Osteoblast (primary cell): ENCODE measurements at places on chromosomes 4 and X.

GRCh38 chr4:119666653-119667091, 38.1 kb upstream of the PDE5A start:
- no peak for DNase-seq

DNA sequence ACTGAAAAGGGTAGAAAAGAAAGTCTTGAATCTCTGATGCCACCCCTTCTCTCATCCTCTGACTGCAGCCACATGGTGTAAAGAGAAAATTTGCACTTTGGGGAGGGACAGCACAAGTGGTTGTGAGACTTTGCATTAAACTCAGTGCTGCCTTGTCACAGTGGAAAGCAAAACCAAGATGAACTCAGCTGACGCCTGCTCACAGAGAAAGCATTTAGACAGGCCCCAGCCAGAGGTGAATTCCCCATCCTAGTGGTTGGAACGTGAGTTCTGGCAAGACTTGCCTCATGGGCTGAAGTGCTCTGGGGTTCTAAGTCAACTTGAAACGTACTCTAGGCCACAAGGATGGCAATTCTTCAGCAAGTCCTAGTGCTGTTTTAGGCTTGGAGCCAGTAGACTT, 1101.4 kb downstream of the ADGRL3 start:
- DNase-seq, result no peak

DNA sequence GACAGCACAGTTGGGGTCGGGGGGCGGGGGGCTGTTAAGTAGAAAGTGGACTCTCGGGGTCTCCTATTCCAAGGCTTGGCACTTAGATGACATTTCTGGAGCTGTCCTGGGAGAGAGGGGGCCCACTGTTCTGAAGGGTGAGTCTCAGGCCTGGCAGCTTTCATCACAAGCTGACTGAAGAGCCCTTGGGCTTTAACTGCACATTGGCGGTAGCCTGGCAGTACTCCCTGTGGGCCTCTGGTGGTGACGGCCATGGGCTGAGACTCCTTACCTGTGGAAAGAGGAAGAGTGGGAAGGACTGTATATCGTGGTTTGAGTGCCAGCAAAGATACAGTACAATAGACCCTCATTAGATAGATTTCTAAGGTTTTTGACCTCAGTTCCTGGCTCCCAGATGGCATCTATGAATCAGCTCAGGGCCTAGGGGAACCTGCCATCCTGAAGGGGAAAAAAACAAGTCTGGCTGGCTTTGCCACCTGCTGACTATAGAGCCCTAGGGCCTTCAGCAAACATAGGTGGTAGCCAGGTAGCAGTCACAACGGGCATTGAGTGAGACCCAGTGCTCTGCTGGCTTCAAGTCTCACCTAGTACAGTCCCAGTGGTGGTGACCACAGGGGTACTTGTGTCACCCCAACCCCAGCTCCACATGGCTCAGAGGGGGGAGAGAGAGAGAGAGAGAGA, 87.9 kb downstream of the ANKRD17 start:
- DNase-seq, result no peak

- no peak for DNase-seq
Observed at GRCh38 chr4:107891299-107891698, 40.0 kb upstream of the CYP2U1 start.

GRCh38 chrX:154822029-154822428, 12.4 kb downstream of the SMIM9 start:
- no peak for DNase-seq

DNA sequence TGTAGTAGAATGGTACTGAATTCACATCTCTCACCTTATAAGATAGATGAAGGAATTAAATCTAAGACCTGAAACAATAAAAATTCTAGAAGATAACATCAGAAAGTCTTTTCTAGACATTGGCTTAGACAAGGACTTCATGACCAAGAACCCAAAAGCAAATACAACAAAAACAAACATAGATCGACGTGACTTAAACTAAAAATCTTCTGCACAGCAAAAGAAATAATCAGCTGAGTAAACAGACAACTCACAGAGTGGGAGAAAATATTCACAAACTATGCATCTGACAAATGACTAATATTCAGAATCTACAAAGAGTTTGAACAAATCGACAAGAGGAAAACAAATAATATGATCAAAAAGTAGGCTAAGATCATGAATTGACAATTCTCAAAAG, 38.8 kb downstream of the UGT2A3 start:
- no peak for DNase-seq

- no peak for DNase-seq
Observed at GRCh38 chr4:119032921-119033685, 102.5 kb upstream of the MYOZ2 start.

DNA sequence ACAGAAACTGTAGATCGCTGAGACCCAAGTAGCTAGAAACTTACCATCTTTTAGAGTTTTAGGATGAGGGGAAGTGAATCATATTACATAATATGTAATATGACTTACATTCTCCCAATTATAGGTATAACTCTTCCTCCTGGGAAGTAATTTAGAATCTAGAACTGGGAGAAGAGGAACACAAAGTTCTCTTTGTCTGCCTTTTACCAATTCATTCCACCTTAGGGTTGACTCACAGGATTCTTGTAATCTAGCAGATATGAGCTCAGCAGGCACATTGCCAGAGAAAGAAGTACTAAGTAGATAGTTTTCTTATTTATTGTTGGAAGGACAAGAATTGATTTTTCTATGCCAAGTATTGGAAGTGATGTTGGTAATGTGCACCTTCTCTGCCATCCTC, 58.0 kb upstream of the CCSER1 start:
- DNase-seq, result no peak

DNA sequence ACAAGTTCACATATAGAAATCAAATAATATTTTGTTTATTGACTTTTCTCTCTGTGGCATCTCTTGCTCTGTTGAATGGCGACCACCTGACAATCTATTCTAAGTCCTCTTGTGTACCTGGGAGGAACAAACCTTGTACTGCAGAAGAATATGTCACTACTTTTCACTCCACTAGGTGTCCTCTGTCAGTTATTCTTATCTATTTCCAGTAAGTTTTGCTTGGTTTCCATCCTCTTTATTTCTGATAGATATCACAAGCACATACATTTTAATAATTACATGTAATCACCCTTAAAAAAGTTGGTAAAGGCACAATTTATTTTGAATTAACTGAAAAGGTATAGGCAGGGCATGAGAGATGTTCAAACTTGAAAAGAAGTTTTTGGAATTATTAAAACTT, 238.4 kb downstream of the SNCA start:
- no peak for DNase-seq

- DNase-seq, result peak; percentile 98
Observed at GRCh38 chr4:2364654-2365053, 53.8 kb downstream of the ZFYVE28 start.

DNA sequence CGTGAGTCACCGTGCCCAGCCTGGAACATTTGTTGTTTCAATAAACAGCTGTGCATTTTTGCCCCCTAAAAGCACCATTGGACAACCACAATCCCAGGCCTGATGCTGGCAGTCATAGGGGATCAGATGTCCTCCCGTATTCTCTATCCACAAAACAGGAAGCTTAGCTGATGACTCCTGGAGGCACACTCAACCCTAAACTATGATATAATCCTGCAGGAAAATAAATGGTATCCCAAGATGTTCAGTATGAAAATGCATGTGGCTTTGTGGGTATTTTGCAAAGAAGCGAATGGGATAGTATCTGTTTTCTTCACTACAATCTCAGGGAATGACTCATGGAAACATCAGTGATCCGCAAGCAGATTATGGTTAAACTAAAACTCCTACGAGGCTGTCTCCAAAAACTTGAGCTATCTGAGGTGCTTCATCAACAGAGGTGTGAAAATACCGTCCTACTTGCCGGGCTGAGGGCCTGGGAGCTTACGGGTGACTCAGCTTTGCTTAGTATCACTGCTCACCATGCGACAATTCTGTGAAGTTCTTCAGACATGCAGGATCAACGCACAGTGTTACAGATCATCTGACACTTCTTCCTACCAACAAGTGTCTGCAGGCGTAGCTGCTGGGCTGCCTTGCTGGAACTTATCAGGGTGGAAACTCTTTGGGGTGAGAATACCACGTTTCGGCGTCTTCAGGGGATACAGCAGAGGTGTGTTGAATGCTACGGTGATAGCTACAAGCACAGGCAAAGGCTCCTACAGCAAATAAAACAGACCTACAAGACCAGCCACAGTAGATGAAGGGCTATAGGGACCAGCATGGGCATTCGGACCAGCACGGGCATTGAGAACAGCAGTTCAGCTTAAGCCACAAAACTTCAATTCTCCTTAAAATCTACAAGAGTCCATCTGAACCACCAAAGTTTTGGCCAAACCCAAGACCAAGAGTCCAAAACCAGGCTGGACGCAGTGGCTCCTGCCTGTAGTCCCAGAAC, 148.5 kb downstream of the DHRSX start:
- peak; percentile 92 for DNase-seq

- no peak for DNase-seq
Observed at GRCh38 chrX:9326369-9326768, 138.5 kb upstream of the TBL1X start.

DNA sequence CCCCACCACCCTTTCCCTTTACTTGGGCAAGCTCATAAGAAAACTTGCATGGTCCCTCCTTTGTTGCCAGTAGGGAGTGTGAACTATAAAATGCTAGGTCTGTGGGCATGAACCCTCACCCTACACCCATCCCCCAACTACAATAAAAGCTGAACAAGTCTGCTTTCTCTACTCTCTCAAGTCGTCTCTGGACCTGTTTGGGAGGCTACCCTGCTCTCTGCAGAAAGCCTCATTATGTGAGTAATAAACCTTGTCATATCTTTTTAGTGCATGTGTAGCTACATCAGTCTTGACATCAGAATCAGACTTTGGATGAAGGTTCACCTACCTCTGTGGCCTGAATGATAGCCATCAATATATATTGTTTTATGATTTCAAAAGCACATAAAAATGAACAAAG, 155.4 kb upstream of the FAM241A start:
- DNase-seq, result no peak

- DNase-seq, result no peak
Observed at GRCh38 chr4:48681856-48682255, 98.2 kb downstream of the FRYL start.

DNA sequence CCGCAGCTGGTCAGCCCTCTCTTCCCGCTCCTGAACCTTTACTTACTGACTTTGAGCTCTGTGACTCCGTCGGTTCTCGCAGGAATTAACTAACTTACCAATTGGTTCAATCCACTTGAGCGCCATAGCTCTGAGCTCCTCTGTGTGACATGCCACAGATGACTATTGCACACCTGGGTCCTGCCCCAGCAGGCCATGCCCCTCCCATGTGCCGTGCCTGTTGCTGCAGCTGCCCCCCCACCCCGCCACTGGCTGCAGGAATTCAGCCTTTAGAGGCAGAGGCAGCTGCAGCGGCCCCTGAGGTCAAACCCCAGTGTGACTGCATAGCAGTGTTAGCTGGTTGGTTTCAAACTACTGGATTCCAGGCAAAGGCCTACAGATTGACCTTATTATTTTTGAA, 70.6 kb downstream of the MTMR1 start:
- DNase-seq, result peak; percentile 48

GRCh38 chr4:169398316-169398715, 127.6 kb upstream of the SH3RF1 start:
- no peak for DNase-seq

GRCh38 chr4:80308466-80308822, 27.1 kb upstream of the CFAP299 start:
- DNase-seq, result no peak

DNA sequence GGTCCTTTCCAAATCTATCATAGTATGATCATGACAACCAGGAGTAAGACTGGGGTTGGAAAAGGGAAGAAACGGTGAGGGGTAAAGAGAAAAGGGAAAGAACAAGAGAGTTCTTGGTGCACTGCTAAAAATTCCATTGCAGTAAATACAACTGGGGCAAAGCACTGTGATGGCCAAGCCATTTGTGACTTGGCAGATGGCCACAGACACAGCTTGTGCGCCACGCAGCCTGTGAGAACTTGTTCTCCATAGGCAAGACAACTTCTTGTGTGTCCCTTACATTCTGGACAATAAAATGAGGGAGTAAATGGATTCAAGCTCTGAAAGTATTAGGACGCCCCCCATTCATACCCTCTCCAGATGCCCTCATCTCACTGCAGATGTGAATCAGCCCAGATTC, 10.9 kb downstream of the MFAP3L start:
- no peak for DNase-seq

DNA sequence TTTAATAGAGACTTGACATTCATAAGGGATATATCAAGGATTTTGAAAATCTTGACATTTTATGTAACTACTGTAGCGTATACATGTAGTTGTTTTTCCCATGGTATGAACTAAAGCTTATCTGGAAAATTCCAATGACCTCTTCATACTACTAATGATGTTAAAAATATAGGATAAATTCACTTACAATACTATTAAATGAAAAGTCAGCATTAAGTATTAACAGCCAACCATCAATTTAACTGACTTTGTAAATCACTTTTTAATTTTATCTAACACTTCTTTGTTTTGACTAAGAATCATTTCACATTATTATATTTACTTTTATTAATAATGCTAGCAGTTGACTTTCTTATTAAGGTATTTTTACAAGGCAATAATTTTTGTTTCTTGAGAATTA, 34.2 kb downstream of the DCK start:
- no peak for DNase-seq

DNA sequence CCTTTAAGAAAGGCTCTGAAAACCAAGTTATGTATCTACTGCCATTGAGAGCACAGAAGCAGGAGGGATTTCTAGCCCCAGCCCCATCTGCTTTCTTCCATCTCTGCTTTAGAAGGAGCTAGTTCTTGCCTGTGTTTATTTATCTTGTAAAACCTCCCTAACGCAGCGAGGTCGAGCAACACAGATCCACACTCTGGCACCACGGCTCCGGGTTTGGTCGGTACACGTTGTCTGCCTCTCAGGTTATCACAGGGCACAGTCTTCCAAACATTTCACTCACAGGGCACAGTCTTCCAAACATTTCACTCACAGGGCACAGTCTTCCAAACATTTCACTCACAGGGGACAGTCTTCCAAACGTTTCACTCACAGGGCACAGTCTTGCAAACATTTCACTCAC, 69.7 kb upstream of the TLR3 start:
- DNase-seq, result no peak

- DNase-seq, result peak; percentile 51
Observed at GRCh38 chrX:102976286-102976685, 39.2 kb downstream of the RAB40AL start.

DNA sequence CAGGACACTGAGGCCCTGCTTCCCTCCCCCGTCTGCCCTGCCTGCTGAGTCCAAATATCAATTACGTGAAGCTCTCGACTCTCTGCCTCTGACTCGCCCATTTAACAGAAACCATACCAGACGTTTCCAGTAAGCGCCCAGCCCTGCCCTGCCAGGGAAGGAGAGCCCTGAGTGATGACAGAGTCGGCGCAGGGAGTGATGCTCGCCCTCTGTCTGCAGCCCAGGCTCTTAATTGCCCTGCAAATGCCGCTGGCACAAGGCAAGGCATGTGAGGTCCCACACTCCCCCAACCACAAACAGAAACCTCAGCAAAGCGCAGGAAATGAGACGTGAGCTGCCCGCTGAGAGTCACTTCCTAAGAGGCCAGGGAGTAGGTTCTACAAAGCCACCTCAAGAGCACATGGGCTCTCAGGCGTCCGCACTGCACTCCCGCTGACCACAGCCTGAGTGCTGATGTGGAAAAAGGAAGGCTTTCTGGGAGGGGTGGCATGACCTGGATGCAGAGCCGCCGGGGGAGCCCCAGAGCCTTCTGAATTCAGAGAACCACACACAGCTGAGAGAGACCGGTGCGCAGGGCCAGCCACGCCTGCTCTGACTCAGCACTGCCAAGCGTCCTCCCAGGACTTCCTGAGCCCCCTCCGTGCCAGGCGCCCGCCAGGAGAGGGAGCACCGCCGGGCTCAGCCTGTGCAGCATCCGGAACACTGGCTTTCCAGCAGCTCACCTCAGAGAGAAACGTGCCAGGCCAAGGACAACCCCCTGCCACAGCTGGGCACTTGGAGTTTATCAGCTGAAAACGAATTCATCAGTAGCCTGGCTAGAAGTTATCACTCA, 5.3 kb downstream of the ZFYVE28 start:
- DNase-seq, result peak; percentile 99
